Kidney glomerular epithelial cell (primary cell): ENCODE measurements at places on chromosomes 12 and 14.
A peak's percentile ranks its signal among the peaks of the same experiment; 100 is the strongest.

GRCh38 chr12:89345376-89345775, 6.9 kb downstream of the DUSP6 start:
- no peak for DNase-seq

GRCh38 chr14:63616015-63616414, 25.7 kb downstream of the WDR89 start:
- DNase-seq = no peak

- DNase-seq = peak; percentile 59
Measured at GRCh38 chr12:12983420-12984035, 16.5 kb downstream of the HEBP1 start.

DNA sequence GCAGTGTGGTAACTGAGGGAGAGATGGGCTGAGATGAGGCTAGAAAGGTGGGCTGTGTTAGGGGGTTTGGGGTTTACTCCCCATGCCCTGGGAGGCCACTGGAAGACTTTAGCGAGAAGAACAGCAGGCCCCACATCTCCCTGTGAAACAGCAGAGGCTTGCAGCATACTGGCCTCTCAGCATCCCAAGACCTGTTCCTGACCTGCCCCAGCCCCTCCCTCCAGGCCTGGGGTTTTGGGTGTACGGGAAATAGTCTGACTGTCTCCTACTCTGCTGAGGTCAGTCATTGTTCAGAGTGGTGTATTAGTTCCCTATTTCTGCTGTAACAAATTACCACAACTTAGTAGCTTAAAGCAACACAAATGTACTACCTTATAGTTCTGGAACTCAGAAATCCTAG, 103.5 kb upstream of the HIF1A start:
- DNase-seq = no peak

DNA sequence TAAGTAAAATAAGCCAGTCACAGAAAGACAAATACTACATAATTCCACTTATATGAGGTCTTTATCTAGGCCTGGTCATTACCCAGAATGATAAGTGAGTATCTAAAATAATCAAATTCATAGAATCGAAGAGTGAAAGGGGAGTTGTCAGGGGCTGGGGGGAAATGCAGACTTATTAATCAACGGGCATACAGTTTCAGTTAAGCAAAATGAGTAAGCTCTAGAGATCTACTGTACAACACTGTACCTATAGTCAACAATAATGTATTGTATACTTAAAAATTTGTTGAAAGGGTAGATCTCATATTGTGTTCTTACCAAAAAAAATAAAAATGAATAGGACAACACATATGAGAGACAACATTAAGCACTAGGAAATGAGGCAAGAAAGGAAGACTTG, 13.3 kb downstream of the BTBD7 start:
- no peak for DNase-seq

- no peak for DNase-seq
Measured at GRCh38 chr14:52730709-52731111, 744 bp downstream of the STYX start.

DNA sequence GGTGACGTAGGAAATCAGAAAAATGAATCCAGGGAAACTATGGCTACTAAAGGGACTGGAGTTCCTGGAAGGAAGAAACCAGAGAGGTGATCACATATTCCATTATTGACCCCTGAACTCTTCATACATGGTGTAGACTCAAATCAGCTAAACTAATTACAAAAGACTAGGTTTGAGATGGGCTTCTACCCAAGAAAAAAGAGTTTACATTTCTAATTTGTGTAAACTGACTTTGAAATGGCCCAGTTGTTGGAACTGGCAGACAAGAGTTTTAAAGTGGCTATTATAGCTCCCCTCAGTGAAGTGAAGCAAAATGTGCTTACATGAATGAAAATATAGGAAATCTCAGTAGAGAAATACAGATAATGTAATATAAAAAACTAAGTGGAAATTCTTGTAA, 1619.4 kb upstream of the SEL1L start:
- no peak for DNase-seq

DNA sequence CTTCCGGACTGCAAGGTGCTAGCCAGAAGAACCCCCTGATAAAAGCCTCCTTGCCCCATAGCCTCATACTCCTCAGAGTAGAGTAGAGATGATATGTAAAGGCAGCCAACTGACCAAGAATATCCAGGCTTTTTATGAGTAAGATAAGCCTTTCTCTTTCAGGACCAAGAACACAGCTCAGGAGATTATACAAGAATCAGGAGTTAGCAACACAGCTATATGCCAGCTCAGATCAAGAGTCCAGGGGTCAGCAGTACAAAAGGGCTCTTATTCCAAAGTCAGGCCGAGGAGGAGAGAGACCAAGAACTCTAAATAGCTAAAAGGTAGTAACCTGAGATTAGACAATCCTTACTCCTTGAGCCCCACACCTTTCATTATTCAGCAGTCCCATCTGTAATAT, 135.3 kb downstream of the BTG1 start:
- DNase-seq = no peak

DNA sequence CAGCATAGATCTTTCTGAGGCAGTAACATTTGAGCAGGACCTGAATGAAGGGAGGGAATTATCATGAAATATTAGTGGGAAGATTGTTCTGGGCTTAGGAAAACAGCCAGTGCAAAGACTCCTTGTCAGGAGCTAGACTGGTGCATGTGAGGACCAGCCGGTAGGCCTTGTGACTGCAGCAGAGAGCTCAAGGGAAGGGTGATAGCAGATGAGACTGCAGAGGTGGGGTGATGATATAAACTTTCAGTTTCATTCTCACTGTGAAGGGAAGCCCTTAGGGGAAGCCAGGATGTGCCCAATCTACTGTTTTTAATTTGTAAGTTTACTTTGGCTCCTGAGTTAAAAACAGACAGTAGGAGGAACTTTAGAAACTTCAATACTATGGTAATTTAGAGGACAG, 12.4 kb downstream of the IL22 start:
- DNase-seq = no peak

DNA sequence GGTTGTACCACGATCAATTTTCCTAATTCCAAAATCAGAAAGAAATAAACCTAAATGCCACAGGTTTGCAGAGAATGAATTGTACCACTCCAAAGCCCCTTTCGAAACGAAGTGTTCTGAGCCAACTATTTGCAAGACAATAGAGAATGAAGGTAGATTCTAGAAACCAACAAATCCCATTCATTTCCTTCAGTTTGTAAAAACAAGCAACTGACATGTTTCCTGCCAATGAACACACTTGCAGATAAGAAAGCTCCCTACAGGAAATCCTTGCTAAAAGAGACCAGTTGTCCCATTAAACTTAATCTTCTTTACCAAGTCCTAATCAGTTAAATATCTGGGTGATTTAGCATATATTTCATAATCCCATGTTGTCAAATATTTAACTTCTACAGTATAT, 198.4 kb upstream of the FOXN3 start:
- no peak for DNase-seq
